Vagina (tissue), 2 donors: ENCODE measurements at places on chromosomes 13 and 19.

DNA sequence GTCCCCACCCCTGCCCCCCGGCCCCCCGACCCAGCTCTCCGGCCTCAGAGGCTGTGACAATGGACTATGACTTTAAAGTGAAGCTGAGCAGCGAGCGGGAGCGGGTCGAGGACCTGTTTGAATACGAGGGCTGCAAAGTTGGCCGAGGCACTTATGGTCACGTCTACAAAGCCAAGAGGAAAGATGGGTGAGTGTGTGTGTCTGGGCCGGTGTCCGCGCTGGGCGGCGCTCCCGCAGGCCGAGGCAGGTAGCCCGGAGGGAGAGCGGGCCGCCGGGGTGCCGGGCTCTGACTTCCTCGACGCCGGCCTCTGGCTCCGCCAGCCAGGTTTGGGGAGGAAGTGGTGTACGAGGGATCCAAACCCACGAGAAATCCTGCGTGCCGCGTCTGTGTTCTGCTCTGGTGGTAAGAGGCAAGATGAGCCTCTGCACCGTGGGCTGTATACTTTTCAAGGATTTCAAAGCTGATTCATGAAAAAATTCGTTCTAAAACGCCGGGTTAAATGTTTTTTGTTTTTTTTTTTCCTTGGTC lies 718 bp downstream of the CDK8 start:
- no peak for DNase-seq

DNA sequence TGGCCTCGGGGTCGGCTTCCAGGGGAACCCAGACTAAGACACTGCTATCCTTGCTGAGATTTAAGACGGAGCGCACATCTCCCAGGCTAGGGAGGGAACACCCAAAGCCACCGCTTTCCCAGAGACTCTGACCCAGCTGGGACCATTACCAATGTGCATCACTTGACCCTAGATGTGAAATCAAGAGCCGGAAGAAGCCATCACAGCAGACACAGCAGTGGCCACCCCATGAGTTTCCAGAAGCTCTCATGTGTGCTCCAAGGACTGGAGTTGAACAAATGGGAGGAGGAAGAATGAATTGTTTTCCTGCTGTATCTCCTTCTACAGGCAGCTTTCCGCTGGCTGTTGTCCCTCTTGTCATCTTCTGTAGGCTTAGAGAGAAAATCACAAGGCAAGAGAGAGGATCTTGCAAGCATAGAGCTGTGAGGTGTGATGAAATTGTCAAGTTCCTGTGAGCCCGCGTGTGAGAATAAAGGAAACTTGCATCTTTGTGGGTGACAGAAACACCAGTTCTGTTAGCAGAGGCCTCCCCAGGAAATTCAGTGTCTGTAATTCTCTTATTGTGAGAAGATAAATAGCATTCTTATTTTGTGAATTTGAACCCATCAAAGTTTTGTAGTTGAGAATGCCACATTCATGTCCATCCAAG lies 711.8 kb downstream of the UQCRFS1 start:
- DNase-seq, result no peak

DNA sequence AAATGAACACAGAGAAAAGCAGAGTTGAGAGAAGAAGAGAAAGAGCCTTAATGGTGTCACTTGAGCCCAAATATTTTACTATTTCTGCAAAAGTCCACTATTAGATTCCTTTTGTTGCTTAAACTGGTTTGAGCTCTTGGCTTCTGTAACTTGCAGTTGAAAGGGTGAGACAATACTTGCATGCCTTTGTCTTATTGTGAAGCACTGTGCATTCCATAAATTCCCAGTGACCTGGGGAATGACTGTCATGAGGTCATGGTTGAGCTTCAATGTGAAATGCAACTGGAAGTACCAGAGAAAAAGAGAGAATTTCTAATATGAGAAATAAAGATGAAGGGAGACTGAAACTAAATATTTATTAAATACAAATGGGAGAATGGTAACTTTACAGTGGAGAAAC lies 310.9 kb downstream of the TDRD3 start:
- DNase-seq, result no peak

DNA sequence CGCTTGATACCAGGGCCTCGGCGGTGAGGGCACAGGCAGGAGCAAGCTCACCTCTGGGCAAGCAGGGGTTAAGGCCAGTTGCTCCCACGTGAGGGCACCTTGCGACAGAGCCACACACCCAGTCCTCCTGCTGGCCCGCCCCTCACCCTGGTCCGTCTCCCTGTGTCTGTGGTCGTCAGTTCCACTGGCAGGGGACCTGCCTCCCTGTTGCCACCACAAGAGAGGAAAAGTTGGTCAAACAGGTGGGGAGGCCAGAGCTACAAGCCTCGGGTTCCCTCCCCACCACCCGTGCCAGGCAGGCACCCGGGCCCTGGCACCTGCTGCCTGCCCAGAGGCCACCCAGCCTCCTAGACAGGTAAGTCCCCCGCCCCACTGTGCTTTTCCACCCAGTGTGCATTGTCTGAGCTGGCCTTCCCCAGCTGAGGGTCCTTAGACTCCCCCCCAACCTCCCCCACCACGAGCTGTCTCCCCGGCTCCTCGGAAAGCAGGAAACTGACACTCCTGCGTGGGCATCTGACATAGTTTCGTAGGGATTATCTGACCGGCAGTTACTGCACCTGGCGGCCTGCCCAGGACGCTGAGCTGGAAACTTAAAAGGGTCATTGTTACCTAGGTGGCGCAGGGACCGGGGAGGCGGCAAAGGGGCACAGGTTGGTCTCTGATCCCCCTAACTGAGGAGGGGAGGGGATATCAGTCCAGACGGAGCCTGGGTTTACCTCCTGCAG lies at the start of gene TJP3:
Gene TJP3, plus strand, starts transcription at position 178 of the 725 bp plus-strand sequence. CDS start 20,049 bp downstream, outside the sequence.
- no peak for DNase-seq

DNA sequence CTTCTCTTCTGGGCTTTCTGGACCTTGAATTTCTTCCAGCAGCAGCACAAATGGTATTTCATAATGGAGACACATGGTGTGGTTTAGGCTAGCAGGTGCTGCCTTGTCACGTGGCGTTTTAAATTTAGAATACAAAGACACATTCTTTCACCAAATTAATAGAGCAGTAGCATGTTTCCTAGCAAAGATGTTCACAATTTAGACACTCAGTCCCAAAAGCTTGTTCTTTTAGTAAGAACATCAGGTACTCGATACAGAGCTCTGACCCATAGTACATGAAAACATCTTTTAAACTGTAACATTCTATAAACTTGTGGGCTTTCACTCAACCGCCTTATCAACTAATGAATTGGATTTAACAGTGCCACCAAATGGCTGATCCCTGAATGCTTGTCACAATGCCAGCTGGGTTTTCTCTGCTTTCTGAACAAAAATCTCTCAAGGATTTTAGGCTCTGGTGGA lies 290.1 kb downstream of the DCLK1 start:
- no peak for DNase-seq

DNA sequence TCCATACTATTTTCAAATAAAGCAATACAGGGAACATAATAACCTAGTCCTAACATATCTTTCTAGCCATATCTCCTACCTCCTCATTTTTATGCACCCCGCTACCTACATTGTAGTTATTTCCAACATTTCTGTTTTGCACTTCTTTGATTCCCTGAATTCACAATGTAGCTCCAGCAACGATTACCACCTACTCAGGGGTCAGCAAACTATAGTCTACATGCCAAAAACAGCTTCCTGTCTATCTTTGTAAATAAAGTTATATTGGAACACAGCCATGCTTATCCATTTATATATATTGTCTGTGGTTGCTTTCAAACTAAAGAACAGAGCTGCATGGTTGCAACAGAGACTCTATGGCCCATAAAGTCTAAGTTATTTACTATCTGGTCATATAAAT lies 16.7 kb downstream of the MYCBP2 start:
- no peak for DNase-seq

DNA sequence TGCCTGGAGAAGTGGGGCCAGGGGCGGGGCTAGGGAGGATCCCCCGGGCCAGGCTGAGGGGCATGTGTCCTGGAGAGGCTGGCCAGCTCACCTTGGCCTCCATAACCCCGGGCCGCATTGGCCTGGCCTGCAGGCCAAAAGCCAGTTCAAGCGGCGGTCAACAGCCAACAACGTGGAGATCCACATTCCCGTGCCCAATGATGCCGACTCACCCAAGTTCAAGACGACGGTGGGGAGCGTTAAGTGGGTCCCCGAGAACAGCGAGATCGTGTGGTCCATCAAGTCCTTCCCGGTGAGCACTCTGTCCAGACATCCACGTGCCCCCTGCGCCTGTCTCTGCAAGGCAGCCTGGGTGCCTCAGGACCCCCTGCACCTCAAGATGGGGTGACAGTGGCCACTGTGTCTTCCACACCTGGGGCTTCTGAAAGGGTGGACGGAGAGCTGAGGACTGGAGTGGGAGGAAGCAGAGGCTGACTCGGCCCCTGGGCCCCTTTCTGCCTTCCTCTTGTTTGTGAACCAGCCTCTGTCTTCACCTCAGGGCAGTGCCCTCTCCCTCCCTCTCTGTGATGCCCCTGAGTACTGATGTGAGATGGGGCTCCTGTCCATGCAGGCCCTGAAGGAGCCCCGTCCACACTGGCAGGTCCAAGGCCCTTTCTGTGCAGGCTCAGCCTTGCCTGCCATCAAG lies 31.1 kb downstream of the AP1M1 start:
- no peak for DNase-seq

- no peak for DNase-seq
Observed at GRCh38 chr19:32458500-32459123, 53.0 kb downstream of the DPY19L3 start.

DNA sequence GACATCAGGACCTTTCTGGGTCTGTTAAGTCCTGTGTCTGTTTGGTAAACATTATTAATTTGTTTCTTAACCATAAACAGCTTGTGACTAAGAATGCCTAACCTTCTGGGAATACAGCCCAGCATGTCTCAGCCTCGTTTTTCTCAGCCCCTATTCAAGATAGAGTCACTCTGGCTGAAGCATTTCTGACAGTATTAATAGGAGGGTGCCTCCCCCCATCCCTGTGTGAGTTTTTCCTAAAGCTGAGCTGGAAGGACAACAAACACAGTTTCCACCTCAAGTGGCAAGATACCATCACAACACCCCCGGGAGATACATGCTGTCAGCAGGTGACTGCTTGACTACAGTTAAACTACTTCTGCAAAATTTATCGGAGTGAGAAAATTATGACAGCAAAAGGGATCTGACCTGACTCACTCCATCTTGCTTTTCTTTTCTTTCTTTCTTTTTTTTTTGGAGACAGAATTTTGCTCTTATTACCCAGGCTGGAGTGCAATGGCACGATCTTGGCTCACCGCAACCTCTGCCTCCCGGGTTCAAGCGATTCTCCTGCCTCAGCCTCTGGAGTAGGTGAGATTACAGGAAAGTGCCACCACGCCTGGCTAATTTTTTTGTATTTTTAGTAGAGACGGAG lies 59.3 kb upstream of the ABCC4 start:
- DNase-seq, result no peak

GRCh38 chr13:99399623-99399974 lies 92.4 kb upstream of the GPR183 start:
- DNase-seq, result no peak

- DNase-seq, result no peak
Observed at GRCh38 chr19:32971012-32971595, 654 bp downstream of the CEP89 start.

GRCh38 chr13:98827449-98827848 lies 75.0 kb upstream of the SLC15A1 start:
- no peak for DNase-seq

DNA sequence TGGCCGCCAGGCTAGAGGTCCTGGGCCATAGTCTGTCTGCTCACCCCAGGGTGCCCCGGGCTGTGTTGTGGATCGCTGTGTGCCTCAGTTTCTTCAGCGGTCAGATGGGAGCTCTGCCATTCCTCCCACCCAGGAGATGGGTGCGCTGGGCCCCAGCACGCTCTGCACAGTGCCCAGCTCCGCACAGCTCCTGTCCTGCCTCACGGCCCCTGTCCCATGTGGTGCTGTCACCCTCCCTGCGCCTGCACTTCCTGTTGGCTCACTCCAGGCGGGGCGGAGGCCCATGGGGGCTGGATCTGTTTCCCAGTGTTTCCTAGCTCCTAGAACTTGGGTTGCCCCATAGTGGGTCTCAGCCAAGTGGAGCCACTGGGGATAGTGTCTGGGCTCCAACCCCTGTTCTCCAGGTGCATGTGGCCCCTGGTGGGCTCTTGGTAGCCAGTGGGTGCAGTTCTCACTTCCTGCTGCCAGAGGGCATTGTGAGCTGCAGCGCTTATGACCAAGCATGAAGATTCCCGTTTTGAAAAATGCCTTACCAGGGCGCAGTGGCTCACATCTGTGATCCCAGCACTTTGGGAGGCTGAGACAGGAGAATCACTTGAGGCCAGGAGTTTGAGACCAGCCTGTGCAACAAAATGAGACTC lies 69.8 kb downstream of the KDM4B start:
- no peak for DNase-seq

- no peak for DNase-seq
Observed at GRCh38 chr13:36447501-36447900, 15.2 kb downstream of the CCNA1 start.

DNA sequence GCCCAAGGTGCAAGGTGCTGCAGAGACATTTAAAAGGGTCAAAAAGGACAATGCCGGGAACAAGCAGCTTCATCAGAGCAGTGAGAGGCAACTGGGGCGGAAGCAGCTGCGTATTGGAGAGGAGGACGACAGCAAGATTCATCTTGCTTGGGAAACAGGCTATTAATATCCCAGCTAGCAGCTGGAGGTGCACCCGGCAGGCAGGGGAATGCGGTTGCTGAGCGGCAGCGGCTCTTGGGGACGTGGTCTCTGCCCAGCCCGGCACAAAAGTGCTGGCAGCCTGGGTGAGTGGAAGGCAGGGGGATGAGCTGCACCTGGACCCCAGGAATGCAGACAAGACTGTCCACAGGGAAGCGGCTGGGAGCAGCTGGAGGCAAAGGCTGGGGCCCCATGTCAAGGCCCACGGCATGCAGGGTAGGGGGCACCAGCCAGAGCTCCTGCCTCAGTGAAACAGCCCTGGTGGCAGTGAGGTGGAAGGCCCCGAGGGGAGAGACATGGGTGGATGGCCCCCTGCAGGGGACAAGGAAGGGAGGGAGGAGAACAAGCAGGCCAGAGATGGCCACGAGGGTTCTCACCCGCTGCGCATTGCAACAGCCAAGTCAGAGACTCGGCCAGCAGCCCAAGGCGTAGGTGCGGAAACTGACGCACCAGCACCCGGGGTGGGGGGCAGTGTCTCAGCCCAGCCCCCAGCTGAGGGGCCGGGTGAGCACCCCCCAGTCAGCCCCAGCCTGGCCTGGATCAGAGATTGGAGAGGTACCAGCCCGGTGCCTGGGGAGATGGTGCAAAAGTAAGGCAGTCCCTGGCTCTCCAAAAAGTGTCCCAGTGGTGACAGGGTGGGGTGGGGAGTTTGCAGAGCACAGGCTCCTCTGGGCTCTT lies 34.4 kb downstream of the PEPD start:
- DNase-seq, result no peak

GRCh38 chr13:113646376-113646775 lies 11.6 kb downstream of the ATP4B start:
- no peak for DNase-seq

DNA sequence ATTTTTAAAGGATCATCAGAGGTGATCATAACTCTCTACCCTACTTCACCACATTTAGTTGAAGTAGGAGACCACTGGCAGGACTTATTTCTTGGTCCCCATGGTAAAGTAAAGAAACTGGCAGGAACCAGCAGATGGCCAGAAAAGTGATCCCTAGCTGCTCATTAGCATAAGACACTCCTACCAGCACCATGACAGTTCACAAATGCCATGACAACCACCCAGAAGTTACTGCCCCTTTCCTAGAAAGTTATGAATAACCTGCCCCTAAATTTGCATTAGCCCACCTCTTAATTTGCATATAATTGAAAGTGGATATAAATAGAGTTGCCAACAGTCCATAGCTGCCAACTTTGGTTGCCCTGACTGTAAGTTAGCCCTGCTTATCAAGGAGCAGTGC lies 18.4 kb upstream of the RUBCNL start:
- DNase-seq, result no peak
